Activated CD4-positive, CD25-positive, alpha-beta regulatory T cell (primary cell): ENCODE measurements at places on chromosomes 4 and X.

DNA sequence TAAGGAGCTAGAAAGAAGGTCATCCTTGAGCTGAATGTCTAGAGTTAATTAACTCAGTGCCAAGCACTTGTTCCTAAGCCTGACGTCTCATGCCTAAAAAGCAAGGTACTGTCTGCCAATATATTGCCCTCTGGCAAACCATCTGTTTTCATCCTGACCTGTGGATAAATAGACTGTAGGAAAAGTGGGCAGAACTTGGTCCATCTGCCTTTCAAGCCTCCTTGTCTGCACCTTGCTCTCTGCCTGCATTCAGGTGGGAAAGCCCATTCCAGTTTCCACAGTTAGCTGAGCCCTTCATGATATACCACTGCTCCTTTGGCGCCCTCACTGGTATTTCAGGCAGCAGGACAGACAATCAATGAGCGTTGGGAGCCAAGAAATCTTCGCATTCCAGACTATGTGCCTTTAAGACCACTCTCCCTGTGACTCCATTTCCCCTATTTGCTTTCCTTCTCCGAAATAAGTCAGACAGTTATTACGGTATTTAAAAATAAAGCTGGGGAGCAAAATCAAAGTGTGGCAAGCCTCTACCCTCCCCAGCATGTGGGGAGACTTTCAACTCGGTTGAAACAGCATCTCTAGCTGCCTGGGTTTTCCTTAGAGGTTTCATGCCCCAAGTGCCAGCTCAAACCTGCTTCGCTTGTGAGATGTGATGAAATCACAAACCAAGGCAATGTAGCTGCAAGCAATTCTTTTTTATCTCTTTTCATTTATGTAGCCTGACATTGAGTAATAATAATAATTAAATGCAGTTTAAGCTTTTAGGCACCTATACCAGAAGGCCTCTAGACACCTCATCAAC lies 2.5 kb upstream of the CCDC149 start:
- no peak for DNase-seq

GRCh38 chr4:121472937-121473721 lies 92.3 kb upstream of the QRFPR start:
- DNase-seq = no peak

DNA sequence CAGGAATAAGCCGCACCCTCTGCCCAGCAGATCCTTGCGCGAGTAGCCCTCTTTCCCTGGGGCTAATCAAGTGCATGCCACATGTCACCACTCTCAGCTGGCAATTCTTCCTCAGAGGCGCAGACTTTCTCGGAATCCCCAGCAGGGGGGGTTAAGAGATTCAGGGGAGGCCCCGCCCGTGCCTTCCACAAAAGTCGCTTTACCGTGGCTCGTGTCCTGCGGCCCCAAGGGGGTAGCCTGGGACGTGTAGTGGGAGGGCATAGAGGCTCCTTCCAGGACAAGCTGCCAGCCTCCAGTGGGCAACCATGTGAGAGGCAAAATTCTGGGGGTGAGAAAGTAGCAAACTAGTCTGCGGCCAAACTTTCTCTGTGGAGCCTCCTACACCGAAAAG lies 652 bp downstream of the SRPX start:
- no peak for DNase-seq

- DNase-seq = no peak
These were observed 81.0 kb downstream of the LNX1 start for GRCh38 chr4:53510321-53510720.

GRCh38 chrX:70508296-70508911 lies 63.8 kb downstream of the DLG3 start:
- no peak for DNase-seq

DNA sequence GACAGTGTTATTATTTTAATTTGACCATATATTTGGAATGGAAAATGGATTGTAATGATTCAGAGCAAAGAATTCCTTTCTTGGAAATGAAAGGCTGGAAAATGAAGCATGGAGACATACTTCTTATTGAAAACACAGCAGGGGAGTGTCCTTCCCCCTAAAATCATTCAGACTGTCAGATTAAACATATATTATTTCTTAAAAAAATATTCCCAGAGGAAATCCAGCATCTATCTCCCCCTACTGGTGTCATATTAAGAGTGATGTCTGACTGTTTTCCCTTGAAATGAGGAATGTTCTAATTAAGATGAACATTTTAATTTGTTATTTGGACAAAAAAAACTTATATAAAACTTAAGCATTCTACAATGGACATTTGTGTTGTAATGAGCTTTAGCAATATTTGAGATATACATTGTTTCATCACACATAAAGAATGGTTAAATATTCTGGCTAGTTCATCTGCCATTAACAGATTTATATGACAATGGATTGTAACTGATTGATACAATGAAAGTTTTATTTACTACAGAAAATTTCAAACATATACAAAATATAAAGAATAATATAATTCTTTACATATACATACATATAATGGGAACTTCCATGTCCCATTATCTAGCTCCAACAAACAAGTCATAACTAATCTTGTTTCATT lies 264.6 kb downstream of the SPRY1 start:
- DNase-seq = no peak

DNA sequence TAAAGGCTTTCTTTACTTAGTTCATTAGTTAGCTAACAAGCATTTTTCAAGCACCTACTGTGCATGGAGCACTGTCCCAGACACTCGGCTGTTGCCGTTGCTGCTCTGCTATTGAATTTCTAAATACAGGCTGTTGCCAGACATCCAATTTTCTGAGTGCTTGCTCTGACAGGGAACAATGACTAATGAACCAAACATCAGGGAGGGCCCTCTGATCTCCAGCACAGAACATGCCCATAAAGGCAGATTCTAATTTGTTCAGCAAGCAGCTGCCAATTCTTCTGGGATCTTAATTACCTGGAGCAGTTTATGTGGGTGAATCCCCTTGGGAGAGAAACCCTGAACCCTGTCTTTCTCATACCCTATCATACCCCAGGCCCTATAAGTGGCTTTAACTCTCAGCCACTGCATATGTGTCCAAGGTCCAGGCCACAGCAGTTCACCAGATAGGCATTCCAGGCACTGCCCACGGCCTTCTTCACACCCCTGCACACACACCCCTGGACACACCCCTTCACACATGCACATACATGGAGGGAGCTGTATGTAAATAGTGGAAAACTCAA lies 27.9 kb downstream of the TSC22D3 start:
- no peak for DNase-seq

- no peak for DNase-seq
These were observed 77.6 kb downstream of the RASL11B start for GRCh38 chr4:52939739-52940138.

DNA sequence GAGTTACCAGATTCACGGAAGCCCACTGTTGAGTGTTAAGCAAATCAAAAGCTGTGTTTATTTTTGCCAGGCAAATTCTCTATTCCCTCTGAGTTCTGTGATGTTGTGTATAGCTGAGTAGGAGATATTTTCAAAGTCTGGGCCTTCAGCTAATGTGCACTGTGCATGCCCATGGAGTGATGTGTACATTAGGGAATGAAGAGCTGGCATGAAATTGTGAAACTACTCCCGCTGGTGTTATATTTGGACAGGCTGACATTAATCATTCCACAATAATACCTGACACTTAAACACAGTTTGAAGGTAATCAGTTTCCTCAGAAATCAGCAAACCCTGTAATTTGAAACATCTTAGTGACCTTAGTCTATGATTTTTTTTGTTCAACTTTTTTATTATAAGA lies 88.1 kb upstream of the MBNL3 start:
- no peak for DNase-seq

DNA sequence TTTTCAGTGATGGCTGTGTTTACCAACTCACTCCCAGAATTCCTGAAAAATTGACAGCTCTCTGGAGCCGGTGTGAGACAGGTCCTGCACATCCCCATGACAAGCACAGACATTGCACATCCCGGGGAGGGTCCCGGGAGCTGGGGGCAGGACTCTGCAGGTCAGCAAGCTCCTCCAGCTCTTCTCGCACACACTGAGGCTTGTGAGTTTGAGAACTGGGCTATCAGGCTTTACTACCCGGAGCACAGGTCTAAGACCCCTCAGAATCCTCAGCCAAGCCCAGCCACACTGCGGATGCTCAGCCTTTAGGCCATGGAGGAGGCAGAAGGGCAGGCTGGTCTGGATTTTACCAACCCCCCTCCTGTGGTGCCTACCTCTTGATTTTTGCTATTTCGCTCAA lies 5.6 kb upstream of the CLDN24 start:
- no peak for DNase-seq

DNA sequence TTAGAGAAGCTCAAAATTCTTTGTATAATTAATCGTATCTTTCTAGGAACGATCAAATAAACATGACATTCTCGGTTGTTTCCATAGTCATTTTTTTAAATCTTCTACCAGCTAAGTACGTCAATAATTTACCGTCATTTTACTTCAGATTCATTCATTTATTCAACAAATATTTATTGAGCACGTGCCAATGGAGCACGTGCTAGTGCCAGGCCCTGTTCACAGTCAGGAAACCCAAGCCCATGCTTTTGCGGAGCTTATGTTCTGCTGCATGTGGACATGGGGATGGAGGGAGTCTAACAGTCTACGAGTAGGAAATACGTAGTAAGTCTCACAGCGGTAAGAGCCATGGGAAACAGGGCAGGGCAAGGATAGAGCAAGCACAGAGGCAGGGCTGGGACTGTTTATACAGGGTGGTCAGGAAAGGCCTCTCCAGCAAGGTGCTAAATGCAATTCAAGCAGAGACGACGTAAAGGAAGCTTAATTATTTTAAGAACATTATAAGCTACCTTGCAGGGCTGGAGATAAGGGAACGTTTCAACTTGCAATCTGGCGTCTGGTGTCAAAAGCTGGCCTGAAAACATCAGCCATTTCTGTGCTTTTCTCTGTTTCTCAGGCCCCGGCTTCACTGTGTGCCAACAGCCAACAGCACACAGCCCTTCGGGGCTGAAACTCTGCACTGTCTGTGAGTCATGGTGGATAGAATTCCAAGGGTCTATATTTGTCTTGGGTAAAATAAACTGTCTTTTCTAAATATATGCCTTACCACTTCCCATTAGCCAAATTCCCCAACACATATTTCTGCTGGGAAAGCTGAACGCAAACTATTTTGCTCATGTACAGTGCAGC lies 517.1 kb upstream of the ZFP42 start:
- DNase-seq = no peak

DNA sequence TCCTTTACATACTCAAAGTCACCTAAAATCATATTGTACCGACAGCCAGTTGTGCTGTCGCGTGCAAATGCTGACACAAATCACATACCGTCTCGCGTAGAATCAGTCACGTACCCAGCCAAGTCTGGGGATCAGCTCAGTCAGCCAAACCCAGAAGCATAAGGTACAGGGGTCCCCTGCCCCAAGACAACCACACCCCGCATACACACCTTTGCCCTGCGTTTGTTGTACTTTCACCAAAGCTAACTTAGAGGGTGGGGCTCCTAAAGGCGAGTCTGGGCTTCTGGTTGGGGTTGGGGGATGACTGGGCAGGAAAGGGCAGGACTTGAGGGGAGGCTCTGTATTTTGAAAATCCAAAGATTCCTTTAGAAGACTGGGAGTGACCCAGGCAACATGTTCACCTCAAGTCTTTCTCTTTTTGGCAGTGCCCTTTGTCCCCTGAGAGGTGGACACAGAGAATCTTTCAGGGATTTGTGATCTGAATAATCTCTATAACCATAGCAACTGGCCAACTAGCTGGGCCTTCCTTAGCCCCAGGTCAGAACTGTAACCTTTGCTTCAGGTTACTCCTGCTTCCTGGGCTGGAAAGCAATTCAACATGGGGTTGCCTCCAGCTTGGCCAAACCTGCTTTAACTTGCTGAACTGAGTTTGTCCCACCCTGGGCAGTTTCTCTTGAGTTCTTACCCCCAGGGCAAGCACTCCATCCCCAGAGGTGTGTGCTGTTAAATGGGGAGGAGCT lies 992 bp downstream of the GDPD2 start:
- no peak for DNase-seq

- no peak for DNase-seq
These were observed 31.7 kb upstream of the APLN start for GRCh38 chrX:129686422-129686948.

DNA sequence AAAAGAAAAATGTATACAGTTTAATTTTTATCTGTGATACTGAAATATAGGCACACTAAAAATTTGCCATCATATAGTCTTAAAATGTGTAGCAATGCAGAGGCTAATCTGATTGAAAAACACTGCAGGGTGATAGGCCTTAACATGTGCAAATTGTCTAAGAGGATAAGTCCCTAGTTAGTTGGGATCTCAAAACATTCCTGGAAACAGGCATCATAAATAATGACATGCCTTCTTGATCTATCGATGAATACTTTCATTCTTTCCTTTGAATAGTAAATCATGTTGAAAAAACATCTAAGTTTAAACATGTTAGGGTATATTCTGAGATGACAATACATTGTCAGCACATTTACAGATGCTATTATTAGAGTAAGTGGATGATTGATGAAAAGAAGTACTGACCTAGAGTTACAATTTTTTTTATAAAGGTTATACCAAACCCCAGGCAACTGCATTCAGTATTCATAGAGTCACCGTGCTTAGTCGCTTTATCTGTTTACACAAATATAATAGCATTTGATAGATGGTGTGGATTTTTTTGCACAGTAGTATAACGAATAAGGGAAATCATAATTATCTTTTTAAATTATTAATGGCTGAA lies 668.2 kb upstream of the ADGRL3 start:
- DNase-seq = no peak

DNA sequence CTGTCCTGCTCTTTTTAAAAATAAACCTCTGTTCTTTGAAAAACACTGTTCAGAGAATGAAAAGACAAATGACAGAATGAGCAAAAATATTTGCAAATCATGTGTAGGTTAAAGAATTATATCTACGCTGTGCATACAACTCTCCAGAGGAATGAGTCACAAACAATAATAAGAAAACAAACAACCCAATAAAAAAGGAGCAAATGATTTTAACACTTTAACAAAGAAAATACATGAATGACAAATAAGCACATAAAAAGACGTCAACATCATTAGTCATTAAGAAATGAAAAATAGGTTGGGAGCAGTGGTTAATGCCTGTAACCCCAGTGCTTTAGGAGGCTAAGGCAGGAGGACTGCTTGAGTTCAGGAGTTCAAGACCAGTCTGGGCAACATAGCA lies 21.1 kb upstream of the LRCH2 start:
- no peak for DNase-seq

DNA sequence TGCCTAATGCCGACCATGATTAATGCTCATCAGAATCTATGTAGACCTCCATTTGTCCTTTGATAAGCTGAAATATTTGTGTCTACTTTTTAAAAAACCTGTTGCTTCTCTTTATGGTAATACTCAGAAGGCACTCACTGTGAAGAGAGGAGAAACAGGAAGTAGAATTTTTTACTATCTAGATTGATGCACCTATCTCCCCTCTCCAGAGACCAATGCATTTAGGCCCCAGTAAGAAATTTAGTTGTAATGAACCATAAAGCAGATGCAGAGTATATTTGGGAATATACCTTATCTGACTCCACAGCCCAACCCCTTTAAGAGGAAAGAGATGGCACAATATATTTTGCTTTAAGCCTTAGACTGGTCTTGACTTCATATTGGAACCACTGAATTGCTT lies 11.1 kb downstream of the TBL1X start:
- no peak for DNase-seq

GRCh38 chr4:35464964-35465528 lies 779.3 kb downstream of the ARAP2 start:
- DNase-seq = no peak
